NCI-H1930 (cell line): ENCODE measurements at places on chromosomes 1 and 21.

- DNase-seq, result peak; percentile 5
Measured at GRCh38 chr1:23184212-23184934, 15.7 kb upstream of the LUZP1 start.

DNA sequence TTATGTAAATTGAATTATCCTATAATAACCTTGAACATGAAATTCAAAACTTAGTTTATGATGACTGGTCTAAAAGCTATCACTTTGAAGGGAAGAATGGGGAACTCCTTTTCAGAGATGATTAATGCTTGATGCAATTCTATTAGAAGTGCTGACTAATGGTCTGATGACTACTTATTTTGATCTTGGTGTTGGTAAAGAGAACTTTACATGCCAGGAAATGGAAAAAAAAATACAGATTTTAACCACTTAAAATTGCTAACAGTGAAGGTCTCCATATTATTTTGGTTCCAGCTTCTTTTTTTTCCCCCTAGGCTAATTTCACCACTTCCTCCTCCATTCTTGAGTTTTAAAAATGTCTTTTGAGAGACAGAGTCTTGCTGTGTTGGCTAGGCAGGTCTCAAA lies 22.9 kb downstream of the S1PR1 start:
- DNase-seq, result no peak

- no peak for DNase-seq
Measured at GRCh38 chr1:236381565-236382158, 12.4 kb upstream of the EDARADD start.

DNA sequence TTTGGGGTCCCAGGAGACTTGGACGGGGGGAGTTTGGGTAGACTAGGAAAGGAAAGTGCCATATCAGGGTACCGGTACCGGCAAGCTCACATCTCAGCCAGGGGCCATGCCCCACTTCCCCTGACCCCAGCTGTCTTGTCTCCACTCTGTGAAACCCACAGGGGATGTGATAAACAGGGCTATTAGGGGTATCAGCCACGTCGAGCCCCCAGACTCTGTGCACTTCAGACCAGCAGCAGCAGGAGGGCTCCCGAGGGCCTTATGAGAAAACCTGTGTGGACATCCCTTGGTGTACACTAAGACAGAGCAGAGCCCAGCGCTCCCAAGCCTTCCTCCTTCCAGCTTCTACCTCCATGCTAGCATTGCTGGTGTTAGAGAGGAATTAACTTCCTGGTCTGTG lies 46.3 kb downstream of the TNNT2 start:
- no peak for DNase-seq

DNA sequence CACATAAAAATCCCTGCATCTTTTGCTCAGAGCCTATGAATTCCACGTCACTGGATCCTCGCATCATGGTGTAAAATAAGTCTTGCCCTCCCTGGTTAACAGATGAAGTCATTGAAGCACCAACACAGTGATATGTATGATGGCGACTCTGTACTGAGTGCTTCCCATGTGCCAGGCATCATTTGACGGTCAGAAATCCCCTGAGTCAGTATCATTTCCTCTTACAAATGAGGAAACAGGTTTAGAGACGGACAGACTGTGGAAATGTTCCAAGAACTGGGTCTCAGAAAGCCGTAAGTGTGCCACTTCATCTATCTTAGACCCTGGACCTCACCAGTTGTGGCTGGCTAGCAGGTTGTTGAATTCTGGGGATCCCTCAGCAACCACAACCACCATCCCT lies 5.1 kb upstream of the OLFML2B start:
- DNase-seq, result no peak

- no peak for DNase-seq
Measured at GRCh38 chr1:40185951-40186864, 25.0 kb downstream of the RLF start.

DNA sequence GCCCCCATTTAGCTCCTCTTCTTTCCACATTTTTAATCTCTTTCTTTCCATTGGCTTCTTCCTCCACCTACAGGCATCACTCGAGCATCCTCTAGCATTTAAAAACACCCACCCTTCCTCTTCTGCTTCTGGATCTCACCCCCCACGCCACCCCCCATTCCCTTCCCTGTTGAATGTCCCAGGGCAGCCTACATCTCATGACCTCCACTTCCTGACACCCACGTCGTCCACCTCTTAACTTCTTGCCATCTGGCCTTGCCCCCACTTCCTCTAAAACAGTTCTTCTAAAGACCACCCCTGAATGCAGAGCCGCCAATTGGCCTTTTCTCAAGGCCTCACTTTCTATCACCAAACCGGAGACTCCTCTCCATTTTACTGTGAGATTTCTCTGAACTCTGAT lies 6.1 kb upstream of the ETNK2 start:
- DNase-seq, result no peak

- no peak for DNase-seq
Measured at GRCh38 chr1:209051570-209051969, 531.9 kb upstream of the CAMK1G start.

GRCh38 chr1:172497230-172497629 lies 35.7 kb upstream of the SUCO start:
- no peak for DNase-seq

DNA sequence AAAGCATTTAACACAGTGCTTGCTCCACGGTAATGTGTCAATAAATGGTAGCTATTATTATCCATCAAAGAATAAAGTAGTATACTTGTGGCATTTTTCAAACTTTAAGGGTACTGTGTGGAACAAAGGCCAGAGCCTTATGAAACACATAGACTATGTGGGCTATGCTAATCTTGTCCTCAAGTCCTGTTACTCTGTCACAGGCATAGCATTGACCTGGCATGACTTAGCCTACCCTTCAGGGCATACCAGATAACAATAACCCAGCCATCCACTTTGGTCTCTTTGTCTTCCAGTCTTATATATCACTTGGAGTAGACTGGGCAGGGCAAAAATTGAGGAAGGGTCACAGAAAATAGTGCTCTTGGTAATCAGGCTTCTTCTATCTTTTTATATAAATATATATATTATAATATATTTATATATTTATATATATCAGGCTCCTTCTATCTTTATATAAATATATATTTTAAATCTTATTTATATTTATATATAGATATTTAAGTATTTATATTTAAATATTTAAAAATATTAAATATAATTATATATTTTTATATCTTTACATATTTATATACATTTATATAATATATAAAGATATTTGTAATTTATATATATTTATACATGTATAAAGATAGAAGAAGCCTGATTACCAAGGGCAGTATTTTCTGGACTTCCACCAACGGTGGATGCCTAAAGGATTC lies 66.1 kb upstream of the CNN3 start:
- DNase-seq, result no peak

DNA sequence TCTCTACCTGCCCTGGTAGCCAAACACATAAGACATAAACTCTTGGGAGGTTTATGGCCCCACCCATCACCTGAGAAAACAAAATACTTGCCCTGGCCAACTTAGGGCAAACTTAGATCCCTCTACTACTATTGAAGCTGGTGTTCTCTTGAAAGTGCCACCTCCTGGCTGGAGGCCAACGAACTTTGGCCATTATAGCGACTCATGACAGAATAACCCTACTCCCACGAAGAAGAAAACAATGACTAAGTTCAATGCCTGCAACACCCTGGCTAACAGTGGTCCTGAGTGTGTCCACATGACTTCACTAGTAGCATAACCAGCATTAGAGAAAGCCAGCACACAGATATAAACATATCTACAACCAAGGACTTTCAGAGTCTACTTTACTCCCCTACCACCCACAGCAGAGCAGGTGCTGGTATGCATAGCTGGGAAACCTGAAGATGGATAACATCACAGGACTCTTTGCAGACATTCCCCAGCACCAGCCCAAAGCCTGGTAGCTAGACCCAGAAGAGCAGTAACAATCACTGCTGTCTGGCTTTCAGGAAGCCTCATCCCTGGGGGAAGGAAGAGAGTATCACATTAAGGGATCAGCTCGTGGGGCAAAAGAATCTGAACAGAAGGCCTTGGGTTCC lies 81.0 kb downstream of the SLC30A10 start:
- DNase-seq, result no peak

GRCh38 chr1:21624571-21625389 lies 44.4 kb downstream of the RAP1GAP start:
- DNase-seq, result no peak

DNA sequence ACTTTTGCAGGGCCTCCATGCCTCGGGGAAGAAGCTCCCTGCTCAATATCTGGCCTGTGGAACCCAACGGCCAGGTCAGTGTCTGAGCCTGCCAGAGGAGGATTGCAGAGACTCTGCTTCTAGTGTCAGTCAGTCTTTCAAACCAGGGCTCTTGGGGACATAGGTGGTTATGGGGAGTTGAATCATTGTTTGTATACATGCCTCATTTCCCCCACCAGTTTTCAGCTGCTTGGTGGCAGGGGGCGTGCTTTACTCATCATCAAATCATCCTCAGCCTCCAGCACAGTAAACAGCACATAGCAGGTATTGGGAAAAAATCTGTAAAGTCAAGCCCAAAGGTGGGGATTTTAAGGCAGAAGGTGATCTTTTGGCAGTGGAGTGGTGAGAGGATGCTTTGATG lies 17.4 kb upstream of the FAM89A start:
- DNase-seq, result no peak

DNA sequence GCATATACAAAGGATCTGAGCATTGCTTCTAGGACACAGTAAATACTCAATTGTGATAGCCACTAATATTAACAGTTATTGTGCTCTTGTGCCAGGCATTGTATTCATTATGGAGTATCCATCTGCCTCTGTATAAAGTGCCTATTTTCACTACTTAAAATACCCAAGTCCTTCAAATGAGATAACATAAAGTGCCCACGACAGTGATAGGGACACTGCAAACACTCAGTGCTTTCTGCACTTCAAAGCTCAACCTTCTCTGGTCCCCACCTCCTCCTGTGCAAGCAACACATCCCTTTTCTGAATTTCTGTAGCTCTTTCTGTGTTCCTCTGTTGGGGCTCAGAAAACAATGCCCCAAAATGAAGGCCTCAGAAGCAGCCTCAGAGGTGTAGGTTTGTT lies 6.6 kb upstream of the DDAH1 start:
- DNase-seq, result no peak

- no peak for DNase-seq
Measured at GRCh38 chr1:221565711-221566110, 176.2 kb downstream of the DUSP10 start.

GRCh38 chr21:23811805-23812204 lies 1795.5 kb downstream of the MRPL39 start:
- DNase-seq, result no peak

DNA sequence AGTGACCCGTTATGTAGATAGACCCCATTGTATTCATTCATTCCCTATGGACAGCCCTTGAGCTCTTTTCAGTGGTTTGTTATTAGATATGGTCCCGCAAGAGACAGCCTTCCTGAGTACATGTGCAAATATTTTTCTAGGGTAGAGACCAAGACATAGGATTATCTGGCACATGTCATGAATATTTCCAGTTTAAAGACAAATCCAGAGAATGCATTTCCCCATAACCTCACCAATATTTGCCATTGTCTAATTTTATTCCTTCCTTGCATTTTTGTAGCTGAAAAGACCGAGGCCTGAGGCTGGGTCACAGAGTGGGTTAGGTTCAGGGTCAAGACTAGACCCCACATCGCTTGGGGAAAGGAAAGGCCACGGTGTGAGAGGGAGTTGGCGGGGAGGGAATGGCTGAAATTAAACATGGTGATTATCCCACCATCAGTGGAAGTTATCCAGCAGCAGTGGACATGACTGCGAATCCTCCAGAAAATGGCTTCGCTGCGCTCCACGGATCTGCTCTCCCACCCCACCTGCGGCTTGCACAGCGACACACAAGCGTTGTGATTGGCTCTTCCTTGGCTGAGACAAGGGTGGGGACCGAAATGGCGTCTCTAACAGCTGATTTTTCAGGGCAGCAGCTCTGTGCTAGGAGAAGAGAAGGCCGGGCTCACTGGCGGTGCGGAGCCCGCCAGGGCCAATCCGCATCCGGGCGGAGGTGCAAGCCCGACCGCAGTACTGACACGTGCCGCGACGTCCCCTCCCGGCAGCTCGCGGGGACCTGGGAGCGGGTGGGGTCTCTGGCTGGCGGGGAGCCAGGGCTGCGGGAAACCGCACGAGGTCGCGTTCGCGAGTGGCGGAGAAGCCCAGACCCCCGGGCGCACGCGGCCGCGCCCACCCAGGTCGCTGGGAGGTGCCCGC lies 16.1 kb upstream of the STMN1 start:
- peak; percentile 54 for DNase-seq

DNA sequence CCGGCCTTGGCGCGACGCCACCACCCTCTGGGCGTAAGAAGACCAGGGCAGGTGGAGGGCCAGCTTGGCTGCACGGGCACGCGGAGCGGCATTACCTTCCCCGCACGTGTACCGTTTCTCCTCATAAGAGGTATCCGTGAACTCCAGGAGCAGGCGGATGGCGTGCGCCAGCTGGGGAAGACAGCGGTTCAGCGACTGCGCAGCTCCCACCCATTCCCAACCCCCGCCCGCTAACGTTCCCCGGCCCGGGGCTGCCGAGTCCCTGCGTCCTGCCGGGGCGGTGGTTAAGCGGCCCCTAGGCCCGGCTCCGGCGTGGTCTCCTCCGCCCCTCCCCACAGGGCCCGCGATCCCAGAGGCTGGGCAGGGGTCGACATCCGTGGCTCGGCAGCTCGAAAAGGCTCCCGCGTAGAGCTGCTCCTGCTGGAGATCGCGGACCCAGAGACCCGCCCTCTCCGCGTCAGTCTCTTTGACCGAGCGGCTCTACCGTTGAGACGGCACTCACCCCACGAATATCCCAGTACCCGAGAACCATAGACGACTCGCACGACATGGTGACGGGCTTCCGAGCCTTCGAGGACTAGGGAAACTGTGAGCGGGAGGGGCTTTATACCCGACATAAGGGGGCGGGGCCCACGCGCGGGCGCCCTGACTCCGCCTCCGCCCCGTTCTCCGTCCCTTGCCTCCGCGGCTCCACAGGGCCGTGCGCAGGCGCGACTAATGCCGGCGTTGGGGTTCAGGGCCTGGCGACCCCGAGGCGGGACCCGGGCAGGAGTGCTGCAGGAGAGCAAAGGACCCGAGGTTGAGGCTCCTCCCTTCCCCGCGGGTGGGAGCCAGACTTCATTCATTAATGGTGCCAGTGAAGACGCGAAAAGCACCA lies 862 bp downstream of the GSTM3 start:
- DNase-seq, result peak; percentile 51

- DNase-seq, result no peak
Measured at GRCh38 chr1:16242556-16243214, 5.7 kb upstream of the CPLANE2 start.

DNA sequence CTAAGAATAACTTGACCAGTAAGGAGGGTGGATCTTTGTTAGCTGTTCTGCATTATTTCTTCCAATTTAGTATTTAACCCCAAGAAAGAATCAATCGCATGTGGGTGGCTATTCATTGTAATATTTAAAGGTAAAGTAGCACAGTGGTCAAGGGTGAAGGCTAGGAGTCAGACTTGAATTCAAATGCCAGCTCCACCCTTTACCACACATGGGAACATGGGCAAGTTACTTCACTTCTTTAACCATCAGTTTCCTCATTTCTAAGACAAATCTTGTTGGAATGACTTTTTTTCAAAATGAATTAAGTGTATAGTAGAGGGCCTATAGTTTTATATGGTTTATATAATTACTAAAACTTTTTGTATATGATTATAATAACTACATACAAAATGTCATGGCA lies 71.3 kb upstream of the S1PR1 start:
- no peak for DNase-seq
